Naive thymus-derived CD4-positive, alpha-beta T cell (primary cell): ENCODE measurements at places on chromosomes 6 and 20. TPM values are rescaled to one million over a fixed set of nuclear protein-coding genes. Genes with fewer than 3 reads are reported as not detected.

GRCh38 chr6:79861023-79861422 lies 86.3 kb downstream of the ELOVL4 start:
- H3K4me1 ChIP-seq = no peaks in the 10 kb centered on the region
- no peak overlapping the region for H3K4me3 ChIP-seq
- no peaks in the 10 kb centered on the region for H3K27me3 ChIP-seq
- no peaks in the 10 kb centered on the region for H3K36me3 ChIP-seq
- no peak overlapping the region for H3K27ac ChIP-seq

VWA7 gene
- 4.2 and 4.5 TPM in 2 replicates for total RNA-seq

GRCh38 chr6:115909923-115910546 lies 150.7 kb downstream of the FRK start:
- H3K4me3 ChIP-seq = no peak overlapping the region
- no peaks in the 10 kb centered on the region for H3K4me1 ChIP-seq
- H3K27me3 ChIP-seq = no peaks in the 10 kb centered on the region
- no peak overlapping the region for H3K27ac ChIP-seq

DNA sequence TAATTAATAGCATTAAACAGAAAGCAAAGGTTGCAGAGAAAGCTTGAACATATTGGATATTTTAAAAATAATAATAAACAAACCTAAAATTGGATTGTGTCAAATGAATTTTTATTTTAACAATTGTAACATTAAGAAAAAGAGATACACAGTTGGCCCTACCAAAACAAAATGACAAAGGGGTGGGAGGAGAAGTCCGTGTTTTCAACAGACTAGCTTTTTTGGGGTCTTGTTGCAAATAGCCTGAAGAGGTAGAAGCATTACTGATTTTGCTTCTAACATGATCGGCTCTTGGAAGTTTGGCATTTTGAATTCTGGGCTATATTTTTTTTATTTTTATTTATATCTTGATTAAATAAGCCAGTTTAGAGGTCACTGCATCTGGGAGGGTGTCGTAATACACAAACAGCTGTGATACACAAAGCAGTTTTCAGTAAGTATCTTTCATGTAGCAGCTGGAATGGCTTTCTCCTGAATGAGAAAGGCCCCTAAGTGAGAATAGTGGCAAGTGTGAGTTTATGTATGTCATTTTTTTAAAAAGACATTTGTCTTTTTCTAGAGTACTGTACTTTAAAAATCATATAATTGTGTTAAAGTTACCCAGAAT lies 85.5 kb upstream of the ZNF217 start:
- peak overlapping the region; percentile 51 for H3K27ac ChIP-seq
- no peaks in the 10 kb centered on the region for H3K27me3 ChIP-seq
- DNase-seq = no peak
- H3K36me3 ChIP-seq = no peaks in the 10 kb centered on the region
- no peak overlapping the region for H3K4me3 ChIP-seq
- H3K4me1 ChIP-seq = no peaks in the 10 kb centered on the region

DNA sequence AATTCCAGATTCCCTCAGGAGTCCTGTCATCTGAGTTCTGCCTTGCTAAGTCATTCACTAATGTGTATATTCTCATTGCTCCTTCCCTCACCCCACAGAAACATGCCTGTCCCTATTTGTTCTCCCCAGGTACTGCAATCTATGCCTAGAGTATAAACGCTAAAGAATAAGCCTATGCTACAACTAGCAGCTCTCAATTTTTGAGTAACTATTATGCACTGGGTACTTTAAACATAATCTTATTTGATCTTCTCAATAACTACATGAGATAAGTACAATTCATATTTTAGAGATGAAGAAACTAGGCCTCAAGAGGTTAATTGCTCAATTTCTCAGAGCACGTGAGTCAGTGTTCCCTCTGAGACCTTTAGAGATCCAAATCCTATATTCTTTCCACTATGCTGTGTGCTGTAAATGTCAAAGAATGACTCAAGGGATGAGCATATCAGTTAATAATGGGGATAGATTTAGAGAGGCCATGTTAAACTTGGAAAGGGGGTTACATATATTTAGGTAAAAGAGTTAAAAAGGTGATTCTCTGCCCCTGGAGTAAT lies 423.8 kb upstream of the ADGRB3 start:
- H3K4me3 ChIP-seq = no peak overlapping the region
- no peak for DNase-seq
- H3K27me3 ChIP-seq = no peaks in the 10 kb centered on the region
- H3K4me1 ChIP-seq = no peaks in the 10 kb centered on the region

OR12D3 gene
- total RNA-seq = not detected

- no peak overlapping the region for H3K4me3 ChIP-seq
- no peaks in the 10 kb centered on the region for H3K27me3 ChIP-seq
- H3K4me1 ChIP-seq = no peaks in the 10 kb centered on the region
- no peak overlapping the region for H3K27ac ChIP-seq
- H3K36me3 ChIP-seq = no peaks in the 10 kb centered on the region
Observed at GRCh38 chr6:96947055-96947454, 22.5 kb downstream of the KLHL32 start.

GRCh38 chr20:47799116-47799715 lies 13.9 kb upstream of the SULF2 start:
- no peak overlapping the region for H3K27ac ChIP-seq
- no peaks in the 10 kb centered on the region for H3K36me3 ChIP-seq
- no peaks in the 10 kb centered on the region for H3K4me1 ChIP-seq
- no peak for DNase-seq
- no peak overlapping the region for H3K4me3 ChIP-seq
- no peaks in the 10 kb centered on the region for H3K27me3 ChIP-seq

FAM50B gene
- 11.9 and 12.0 TPM in 2 replicates for total RNA-seq

- no peak for DNase-seq
Observed at GRCh38 chr6:76703786-76704185, 631.3 kb upstream of the IMPG1 start.
